HepG2 (cell line): ENCODE measurements at places on chromosomes 3 and 15.
A peak's percentile ranks its signal among the peaks of the same experiment; 100 is the strongest.

- DNase-seq = no peak
Measured at GRCh38 chr3:10435850-10436249, 69.5 kb downstream of the ATP2B2 start.

GRCh38 chr3:11553436-11554235 lies 90.1 kb downstream of the VGLL4 start:
- DNase-seq = no peak

DNA sequence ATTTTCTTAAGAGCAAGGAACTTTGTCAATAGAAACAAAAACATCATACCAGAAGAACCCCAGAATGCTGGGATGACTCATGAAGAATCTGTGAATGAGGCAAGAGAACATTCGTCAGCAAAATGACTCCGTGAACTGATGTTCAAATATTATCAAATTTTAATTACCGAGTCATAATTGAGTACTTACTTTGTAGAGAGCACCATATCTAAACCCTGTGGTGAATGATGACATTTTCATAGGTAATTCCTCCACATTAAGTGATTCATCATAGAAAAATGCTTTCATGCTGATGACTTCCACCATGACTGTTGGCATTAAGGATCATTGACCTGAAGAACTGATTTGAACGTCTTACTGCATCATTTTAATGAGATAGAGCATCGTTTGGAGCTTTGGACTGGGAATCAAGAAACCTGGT lies 56.3 kb downstream of the PPARG start:
- no peak for DNase-seq

DNA sequence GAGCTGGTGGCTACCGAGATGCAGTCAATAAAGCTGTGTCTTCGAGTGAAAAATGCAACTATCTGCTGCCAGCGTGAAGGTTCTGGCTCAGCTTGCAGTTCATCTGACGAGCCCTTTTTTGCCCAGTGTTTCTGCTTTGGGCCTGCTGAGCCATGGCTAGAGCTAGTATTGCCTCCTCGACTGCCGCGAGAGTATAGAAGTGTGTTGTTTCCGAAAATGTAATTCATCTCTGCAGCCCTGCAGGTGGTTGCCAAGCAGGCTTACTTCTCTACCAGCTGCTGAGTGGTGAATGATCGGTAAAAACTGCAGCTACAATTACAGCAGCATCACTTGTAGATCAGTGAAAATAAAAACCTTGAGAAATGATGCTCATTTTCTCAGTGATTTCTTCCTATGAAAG lies 114.8 kb downstream of the DLG1 start:
- no peak for DNase-seq

DNA sequence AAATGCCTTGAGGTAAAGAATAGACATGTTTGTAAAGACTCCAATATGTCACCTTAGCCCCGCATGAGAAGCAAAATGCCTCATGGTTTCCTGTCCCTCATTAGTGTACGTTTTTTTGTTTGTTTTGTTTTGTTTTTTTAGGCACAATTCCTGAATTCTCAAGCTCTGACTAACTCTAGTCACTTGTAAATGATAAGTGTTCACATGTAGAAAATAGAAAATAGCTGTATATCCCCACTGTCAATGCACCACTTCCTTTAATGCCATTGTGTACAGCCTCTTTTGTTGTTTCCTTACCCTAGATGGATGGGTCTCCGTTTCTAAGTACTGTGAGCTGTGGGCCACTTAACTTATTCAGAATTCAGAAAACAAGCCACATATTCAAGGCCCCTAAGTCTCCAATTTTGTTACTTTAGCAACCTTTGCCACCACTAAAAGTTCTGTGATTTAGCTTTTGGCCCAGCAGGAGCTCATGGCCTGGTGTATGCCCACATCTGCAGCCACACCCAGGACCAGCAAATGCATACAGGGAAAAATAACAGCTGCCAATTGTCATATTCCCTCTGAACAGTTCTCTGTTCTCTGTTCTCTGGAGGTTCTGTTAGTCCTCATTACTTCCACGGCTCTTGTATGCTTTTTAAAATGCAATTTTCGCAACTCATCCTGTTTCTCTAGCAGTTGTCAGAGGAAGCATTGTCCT lies 655.5 kb downstream of the GBE1 start:
- no peak for DNase-seq

- no peak for DNase-seq
Measured at GRCh38 chr15:49895347-49896223, 223.4 kb downstream of the ATP8B4 start.

- DNase-seq = no peak
Measured at GRCh38 chr15:33328106-33328505, 17.3 kb downstream of the RYR3 start.

- no peak for DNase-seq
Measured at GRCh38 chr3:105653166-105653565, 215.6 kb downstream of the CBLB start.

DNA sequence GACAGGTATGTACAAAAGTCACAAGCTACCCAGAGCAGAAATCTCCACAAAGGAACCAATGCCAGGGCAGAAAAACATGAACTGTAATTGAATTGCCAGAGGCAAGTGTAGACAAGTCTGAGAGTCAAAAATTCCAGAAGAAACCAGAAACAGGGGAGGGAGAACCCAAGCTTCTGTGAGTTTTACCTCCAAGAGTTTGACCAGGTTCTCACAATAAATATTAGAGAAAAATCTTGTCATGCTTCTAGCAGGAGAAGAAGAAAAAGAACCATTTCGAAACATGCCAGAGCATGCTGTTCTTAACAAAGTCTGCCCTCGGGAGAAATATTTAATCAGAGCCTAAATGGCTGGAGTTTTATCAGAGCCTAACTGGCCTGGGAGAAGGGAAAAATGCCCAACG lies 32.5 kb upstream of the AP3B2 start:
- DNase-seq = no peak

DNA sequence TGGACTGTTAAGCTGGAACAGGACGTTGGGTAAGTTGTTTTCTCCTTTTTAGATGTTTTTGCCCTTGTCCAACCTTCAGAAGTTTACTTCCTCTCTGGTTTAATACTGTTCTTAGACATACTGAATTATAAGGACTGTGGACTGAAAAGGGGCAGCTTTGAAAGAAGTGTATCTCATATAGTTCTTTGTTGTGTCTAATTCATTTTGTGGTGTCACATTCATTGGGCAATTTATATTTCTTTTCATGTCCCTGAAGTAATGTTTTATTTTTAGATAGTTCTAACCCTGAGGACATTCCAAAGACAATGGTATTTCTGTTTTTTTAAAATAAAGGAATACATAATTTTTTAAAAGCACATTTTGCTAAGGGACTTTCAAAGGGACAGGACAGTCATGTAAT lies 45.2 kb downstream of the TMEM108 start:
- no peak for DNase-seq

GRCh38 chr15:92843814-92844213 lies 56.3 kb upstream of the CHD2 start:
- DNase-seq = no peak

DNA sequence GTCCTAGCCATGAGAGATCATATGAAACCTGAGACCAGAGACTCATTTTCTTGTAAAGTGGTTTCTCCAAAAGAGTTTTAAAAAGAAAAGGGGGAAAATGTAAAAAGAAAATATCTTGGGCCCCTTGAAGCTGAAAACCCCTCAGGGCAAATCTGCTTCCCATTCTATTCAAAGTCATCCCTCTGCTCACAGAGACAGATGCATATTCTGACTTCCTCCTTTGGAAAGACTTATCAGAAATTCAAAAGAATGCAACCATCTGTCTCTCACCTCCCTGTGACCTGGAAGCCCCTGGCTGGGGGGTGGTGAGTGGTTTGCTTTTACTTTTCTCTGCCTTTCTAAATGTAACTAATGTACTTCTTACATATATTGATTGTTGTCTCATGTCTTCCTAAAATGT lies 1154.8 kb downstream of the NSUN3 start:
- no peak for DNase-seq

DNA sequence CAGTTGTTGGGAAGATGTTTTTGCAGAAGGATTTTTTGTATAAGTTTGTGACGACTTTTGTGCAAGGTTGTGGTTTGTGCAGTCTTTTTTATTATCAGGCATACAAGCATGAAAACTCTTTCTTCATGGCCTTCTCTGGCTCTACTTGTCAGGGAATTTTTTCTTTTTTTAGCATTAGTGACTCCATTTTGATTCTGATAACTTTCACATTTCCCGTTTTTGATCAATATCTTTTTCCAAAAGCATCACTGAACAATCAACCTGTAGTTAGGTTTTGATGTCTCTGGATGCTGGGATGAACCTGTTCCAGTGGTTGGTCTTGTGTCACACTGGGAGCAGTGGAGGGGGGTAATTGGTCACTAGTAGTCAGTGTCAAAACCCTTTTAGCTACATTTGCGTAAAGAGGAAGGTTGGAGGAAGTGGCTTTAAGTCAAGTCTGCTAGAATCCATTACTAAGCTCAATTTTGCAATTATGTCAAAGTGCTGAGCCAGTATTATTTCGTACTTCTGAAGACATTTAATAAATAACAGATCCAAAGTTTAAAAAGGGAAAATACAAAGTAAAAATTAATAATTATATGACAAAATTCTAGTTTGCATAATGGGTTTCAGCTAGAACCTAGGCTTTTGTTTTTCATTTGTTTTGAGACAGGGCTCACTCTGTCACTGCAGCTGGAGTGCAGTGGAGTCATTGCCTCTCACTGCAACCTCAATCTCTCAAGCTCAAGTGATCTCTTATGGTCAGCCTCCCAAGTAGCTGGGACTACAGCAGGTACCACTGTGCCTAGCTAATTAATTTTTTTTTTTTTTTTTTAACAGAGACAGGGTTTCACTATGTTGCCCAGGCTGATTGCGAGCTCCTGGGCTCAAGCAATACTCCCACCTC lies 18.8 kb upstream of the CFAP161 start:
- no peak for DNase-seq

- no peak for DNase-seq
Measured at GRCh38 chr3:127823426-127823857, 1.1 kb upstream of the MGLL start.

DNA sequence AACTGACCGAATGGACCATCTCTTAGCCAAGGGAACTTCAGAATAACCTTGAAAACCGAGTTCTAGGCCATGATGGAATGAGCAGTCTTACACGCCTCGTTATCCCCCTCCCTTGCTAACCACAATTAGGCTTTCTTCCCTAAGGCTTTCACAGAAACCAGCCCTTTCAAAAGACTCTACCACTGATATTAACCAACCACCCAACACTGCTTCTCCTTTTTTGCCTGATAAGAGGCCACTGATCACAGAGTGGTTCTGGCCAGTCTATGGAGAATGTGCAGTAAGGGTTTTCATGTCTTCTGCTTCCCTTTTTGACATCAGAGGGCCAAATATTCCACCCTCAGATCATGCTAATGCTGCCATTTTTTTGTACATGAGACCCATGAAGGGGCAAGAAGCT lies 59.3 kb downstream of the MCF2L2 start:
- DNase-seq = no peak

- DNase-seq = no peak
Measured at GRCh38 chr3:192830291-192831110, 87.2 kb downstream of the MB21D2 start.

- DNase-seq = no peak
Measured at GRCh38 chr3:71987828-71988227, 202.9 kb upstream of the PROK2 start.

DNA sequence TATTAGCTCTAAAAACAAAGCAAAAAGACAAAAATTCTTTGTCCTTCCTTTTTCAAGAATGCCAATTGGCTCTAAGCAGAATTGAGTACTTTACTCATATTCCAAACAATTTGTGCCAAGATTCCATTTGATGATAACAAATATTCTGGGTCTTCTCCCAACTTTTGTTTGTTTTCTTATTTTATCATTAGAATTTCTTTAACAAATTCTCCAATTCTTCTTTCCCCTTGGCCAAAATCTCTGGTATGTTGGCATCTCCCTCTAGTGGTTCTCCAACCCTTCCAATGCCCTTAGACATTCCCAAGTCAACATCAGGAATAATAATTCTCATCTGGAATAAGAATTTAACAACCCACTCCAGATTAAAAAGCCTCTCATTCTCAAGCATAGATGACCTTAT lies 5.3 kb downstream of the CPOX start:
- no peak for DNase-seq

DNA sequence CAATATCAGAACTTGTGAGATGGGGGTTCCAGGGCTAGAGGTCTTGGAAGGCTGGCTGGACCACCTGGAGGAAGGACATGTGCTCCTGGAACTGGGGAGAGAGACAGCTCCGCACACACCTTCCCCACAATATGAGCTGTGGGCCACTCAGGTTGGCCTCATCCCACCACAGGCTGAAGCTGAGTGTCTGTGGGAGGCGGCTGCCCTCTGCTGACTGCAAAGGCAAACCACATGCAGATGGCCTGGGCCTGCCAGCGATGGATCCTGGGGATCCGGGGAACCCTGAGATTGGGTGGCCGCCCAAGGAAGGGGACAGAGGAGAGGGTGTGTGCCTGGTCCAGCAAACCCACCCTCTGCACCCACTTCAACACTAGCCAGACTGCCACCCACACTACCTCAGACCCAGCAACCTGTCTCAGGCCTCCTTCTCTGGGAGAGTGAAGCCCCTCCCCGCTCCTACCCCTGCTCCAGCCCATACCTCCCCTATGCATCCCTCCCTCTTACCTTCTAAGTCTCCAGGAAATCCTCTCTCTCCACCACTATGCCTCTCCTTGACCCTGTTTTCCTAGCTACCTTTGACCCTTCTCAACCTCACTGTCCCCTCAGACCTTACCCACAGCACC lies 44.8 kb downstream of the CYP11A1 start:
- DNase-seq = peak; percentile 41

DNA sequence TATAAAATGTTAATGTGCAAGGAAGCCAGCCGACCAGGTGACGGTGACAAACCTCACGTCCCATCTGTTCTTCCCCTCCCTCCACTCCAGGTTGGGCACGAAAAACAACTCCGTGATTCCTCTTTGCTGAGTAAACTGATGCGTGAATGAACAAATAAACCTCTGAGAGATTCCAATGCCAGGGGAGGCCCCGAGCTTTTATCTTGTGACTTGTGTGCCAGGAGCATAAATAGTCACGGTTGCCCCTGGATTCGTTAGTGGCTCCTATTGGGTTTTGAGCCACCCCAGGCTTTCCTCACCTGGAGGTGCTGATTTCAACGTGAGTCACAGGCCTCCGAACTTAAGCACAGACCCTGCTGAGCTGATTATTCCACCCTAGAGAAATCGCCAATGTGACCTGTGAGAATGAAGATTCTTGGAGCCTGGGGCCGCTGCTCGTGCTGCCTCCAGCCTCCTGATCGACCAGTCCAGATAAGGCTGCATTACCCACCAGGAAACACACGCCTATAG lies 119.2 kb downstream of the SHQ1 start:
- DNase-seq = peak; percentile 52

- DNase-seq = no peak
Measured at GRCh38 chr15:88911766-88912118, 1.4 kb downstream of the MFGE8 start.

DNA sequence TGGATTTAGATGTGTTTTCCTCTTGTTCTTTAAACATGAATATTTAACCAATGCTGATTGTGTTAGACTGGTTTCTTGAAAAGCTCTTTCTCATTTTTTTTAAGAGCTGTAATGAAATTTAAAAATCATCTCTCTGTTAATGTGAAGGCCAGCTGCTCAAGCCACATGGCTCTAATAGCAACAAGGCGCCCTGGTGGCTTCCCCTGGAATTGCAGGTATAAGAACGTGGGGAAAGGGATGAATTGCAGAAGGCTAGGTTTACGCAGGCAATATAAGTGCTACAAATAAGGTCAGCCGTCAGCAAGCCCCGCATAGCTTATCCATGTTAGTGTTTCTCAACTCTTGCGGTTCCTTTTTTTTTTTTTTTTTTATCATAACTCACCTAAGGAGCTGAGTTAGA lies 108.5 kb downstream of the SAMMSON start:
- peak; percentile 18 for DNase-seq
